ENCODE measurements at places on chromosomes 12 and 14. TPM values are rescaled to one million over a fixed set of nuclear protein-coding genes. Genes with fewer than 3 reads are reported as not detected.

The PAWR gene
- 5.1 TPM for polyA plus RNA-seq

DNA sequence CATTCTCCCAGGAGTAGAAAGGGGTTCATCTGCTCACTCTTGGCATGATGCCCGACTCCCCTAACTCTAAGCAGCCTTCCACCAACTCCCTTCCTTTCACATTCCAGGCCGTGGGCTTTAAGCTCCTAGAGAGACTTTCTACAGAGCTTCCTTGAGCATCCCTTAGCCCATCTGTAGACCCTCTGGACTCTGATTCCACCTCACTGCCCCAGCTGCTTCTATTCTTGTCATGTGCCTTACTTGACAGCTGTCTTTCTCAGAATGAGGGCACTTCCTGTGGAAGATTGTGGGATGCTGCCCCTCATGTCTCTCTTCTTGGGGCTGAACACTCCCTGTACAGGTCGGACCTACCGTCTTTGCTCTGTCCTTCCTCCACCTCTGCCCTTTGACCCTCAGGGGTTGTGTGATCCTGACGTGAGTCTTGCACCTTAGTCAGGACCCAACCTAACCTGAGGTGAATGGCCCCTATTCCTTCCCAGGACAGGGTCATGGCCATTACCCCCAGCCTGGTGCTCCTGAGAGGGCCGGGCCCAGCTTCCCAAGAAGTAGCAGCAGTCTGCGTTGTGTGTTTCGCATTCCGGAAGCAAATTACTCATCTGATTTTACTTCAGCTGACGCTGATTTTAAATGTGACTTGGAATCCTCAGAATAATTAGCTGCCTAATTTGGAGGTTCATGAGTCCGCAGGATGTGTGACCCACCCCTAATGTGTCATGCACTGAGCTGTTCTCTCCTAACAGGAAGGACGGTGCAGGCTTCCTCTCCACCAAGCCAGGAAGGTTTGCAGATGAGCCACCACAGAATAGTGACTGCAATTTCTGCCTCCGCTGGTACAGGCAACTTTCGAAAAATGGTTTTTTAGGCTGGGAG, 2.7 kb upstream of the GALNT6 start:
- DNase-seq, result no peak

GRCh38 chr14:50717811-50718210, 49.7 kb upstream of the SAV1 start:
- DNase-seq, result no peak

DNA sequence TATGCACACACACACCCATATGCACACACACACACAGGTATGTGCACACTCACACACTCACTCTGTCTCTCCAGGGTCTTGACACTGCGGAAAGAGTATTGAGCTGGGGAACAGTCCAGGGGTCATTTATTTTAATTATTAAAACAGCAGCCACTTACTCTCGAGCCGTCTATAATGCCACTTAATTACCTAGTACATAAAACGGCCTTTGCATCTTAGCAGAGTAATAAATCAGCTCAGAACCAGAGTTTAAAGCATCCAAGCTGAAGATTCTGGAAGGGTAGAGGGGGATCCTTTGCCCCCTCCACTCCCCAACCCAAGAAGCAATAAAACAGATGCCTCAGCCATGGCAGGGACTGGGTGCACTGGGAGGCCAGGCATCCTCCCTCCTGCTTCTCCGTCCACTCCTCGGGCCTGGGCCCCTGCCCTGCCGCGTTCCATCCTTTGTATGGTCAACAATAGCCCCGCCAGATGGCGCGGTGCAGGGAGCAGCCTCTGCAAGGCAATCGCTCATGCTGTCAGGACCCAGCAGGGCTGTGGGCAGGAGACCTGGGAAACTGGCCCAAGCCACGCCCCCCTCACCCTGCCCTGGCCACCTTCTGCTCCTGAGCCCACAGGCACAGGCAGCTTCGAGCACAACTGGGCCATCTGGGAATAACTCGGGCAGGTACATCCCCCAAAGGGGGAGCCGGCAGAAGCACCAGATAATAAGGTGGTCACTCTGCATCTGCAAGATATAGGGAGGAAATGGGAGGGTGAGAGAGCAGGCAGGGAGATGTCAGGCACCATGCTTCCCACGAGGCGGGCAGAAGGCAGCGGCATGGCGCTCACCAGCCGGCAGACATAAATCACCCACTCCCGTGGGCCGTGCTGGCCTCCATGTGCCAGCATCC, 40.9 kb downstream of the CCDC85C start:
- DNase-seq, result peak; percentile 86

GRCh38 chr14:92409043-92409442, 86.1 kb downstream of the SLC24A4 start:
- no peak for DNase-seq

GRCh38 chr12:82242729-82243128, 115.5 kb downstream of the CCDC59 start:
- DNase-seq, result no peak
